EH (cell line): ENCODE measurements at places on chromosomes 2 and 18.
A peak's percentile ranks its signal among the peaks of the same experiment; 100 is the strongest.

DNA sequence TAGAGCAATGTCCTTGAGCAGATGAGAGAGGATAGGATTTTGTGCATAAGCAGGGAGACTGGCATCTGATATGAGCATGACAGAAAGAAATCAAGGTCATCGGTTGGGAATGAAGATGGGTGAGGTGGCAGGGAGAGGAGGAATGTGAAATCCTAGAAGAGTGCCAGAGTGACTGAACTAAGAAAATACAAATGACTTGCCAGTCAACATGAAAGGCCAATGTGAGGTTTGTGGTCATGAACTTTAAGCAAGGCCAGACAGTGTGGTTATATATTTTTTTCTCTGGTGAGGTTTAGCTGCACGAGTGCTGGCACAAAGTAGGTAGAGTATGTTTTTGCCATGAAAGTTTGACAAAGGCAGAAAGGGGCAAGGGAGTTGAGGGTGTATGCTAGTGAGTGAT lies 21.2 kb downstream of the QPCT start:
- DNase-seq: peak; percentile 39

GRCh38 chr2:224951723-224952481 lies 90.4 kb downstream of the DOCK10 start:
- peak; percentile 25 for DNase-seq

GRCh38 chr2:223930103-223930976 lies 14.8 kb downstream of the WDFY1 start:
- peak; percentile 25 for DNase-seq

DNA sequence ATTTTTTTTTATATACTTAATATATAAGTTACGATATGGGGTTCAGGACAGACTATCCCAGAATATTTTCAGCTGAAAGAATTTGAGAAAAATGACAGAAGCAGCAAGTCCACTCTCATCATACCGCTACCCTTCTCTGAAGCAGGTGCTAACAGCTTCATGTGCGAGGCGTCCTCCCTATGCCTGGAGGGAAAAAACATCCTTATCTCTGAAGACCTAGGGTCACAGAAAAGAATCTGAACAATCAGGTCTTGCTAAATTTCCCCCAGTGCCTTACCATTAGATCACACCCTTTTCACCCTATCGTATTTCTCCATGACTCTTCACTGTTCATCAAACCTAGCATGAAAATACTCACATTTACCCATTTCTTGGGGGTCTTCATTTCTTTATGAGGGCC lies 51.9 kb upstream of the CREB1 start:
- no peak for DNase-seq

- DNase-seq: peak; percentile 51
These were observed 10.1 kb downstream of the SP9 start for GRCh38 chr2:174344716-174345461.
